ENCODE measurements at places on chromosomes 6 and 20. TPM values are rescaled to one million over a fixed set of nuclear protein-coding genes. Genes with fewer than 3 reads are reported as not detected.

CST3 gene
- 167 TPM for polyA plus RNA-seq

PRDM1 gene
- 0.55 TPM for polyA plus RNA-seq

UNC5CL gene
- polyA plus RNA-seq: not detected

PPP1R14C gene
- 9.2 TPM for polyA plus RNA-seq

KCNG1 gene
- 0.93 TPM for polyA plus RNA-seq

CFB gene
- 0.34 TPM for polyA plus RNA-seq

ZBTB24 gene
- 2.9 TPM for polyA plus RNA-seq

GJA10 gene
- polyA plus RNA-seq: not detected

PSORS1C2 gene
- polyA plus RNA-seq: not detected

PDYN gene
- polyA plus RNA-seq: not detected

PFDN4 gene
- 190 TPM for polyA plus RNA-seq

HLA-DPB1 gene
- 112 TPM for polyA plus RNA-seq

PTCHD4 gene
- polyA plus RNA-seq: 38.7 TPM

SLC22A2 gene
- polyA plus RNA-seq: not detected

OR2H2 gene
- polyA plus RNA-seq: 14.3 TPM

SOX4 gene
- polyA plus RNA-seq: 3.5 TPM

CGA gene
- not detected for polyA plus RNA-seq

DCDC2 gene
- polyA plus RNA-seq: 0.40 TPM

GNL1 gene
- polyA plus RNA-seq: 8.5 TPM

ANKRD66 gene
- not detected for polyA plus RNA-seq

GGTLC1 gene
- not detected for polyA plus RNA-seq

PLTP gene
- polyA plus RNA-seq: 37.3 TPM

SAMD10 gene
- polyA plus RNA-seq: 0.73 TPM

SRMS gene
- not detected for polyA plus RNA-seq

FILIP1 gene
- 2.6 TPM for polyA plus RNA-seq

Measured in Purkinje cell (primary cell).